Activated CD8-positive, alpha-beta T cell treated with anti-CD3 and anti-CD28 coated beads, Interleukin-2, amount 10 ng/mL, durations not matched to agents 7 days and 5 days (primary cell): ENCODE measurements at places on chromosomes 7 and 10.

GRCh38 chr10:63464402-63465292 lies 1.1 kb downstream of the JMJD1C start:
- H3K4me1 ChIP-seq = peaks cover 17% of the 10 kb centered on the region
- peak overlapping the region; percentile 93 for H3K4me3 ChIP-seq
- peaks cover 2% of the 10 kb centered on the region for H3K27me3 ChIP-seq
- H3K36me3 ChIP-seq = peaks cover 2% of the 10 kb centered on the region
- no peak overlapping the region for H3K27ac ChIP-seq

GRCh38 chr7:148598351-148598750 lies 7.8 kb downstream of the C7orf33 start:
- peaks cover 19% of the 10 kb centered on the region for H3K27me3 ChIP-seq
- H3K4me3 ChIP-seq = no peak overlapping the region
- no peak overlapping the region for H3K27ac ChIP-seq
- peaks cover 13% of the 10 kb centered on the region for H3K4me1 ChIP-seq
- no peak for DNase-seq
- H3K36me3 ChIP-seq = peaks cover 16% of the 10 kb centered on the region

- no peaks in the 10 kb centered on the region for H3K27me3 ChIP-seq
- H3K4me3 ChIP-seq = no peak overlapping the region
- H3K27ac ChIP-seq = no peak overlapping the region
- no peak for DNase-seq
- no peaks in the 10 kb centered on the region for H3K36me3 ChIP-seq
- peaks cover 15% of the 10 kb centered on the region for H3K4me1 ChIP-seq
Measured at GRCh38 chr10:32150532-32151101, 94.4 kb upstream of the KIF5B start.

DNA sequence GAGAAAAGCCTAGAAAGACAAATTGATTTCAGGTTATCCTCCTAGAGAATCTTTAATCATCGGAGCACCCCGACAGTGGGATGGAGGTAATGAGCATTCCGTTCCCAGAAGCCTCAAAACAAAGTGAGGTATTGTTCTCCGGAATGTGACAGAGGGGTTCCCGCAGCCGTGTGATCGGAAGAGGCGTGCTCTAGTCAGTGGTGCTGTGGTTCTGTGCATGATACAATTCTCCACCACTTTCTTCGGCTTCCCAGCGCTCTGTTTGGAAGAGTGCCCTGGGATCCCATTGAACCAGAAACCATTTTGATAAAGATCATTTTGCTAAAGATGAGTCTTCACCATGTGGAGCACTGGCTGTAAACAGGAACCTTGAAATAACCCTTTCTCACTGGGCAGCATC lies 434.6 kb downstream of the PAXIP1 start:
- no peak overlapping the region for H3K27ac ChIP-seq
- no peaks in the 10 kb centered on the region for H3K36me3 ChIP-seq
- H3K27me3 ChIP-seq = no peaks in the 10 kb centered on the region
- H3K4me1 ChIP-seq = no peaks in the 10 kb centered on the region
- H3K4me3 ChIP-seq = no peak overlapping the region

DNA sequence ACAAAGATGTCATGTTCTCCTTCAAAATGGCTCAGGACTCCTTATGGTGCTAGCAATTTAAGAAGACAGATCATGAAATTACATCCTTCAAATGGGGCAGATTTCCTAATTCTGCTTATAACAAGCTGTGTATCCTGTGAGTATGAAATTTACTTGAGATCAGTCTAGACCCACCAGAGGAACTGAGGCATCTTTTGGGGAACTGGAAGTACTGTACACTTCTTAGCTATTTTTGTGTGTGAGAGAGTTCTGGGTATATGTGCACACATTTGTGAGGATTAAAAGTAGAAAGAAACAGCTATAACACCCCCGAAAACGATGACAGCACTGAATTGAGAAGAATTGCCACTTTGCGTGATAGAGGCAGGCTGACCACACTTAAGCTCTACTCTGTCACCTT lies 187.0 kb upstream of the CCDC6 start:
- no peak for DNase-seq
- H3K4me3 ChIP-seq = no peak overlapping the region
- H3K27me3 ChIP-seq = peaks cover 7% of the 10 kb centered on the region
- no peaks in the 10 kb centered on the region for H3K36me3 ChIP-seq
